ENCODE measurements at places on chromosomes 2 and 18. TPM values are rescaled to one million over a fixed set of nuclear protein-coding genes. Genes with fewer than 3 reads are reported as not detected.

DNA sequence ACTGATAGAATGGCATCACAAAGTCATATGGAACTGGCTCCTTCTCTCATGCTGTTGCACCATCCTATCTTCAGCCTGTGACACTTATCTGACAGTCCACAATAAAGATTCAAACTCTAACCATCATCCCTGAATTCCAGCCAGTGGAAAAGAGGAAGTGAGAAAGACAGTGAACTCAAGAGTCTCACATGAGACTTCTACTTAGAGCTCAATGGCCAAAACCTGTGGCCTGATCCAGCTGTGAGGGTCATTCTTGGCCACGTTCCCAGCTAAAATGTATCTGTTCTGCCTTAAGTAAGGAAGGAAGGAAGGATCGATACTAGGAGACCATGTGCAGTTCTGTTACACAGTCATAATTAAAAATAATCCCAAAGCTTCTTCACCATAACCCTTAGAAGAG lies 73.6 kb downstream of the RND3 start:
- no peaks in the 10 kb centered on the region for H3K27me3 ChIP-seq
- DNase-seq: no peak
- no peaks in the 10 kb centered on the region for H3K4me1 ChIP-seq

DNA sequence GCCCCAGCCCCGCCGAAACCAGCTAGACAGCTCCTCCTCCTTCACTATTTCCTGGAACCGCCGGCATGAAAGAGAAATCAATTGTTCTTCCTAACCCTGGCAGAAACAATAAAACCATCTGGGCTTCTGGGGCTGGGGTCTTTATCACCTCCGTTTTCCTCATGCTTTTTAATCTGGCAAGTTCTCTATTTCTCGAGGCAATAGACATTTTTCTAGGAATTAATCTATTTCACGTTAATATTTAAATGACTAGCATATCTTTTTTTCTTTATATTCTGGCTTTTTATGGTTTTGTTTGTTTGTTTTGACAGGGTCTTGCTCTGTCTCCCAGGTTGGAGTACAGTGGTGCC lies 1.4 kb upstream of the KIF1A start:
- peaks cover 2% of the 10 kb centered on the region for H3K4me1 ChIP-seq
- no peak overlapping the region for H3K4me3 ChIP-seq
- H3K27ac ChIP-seq: no peak overlapping the region

- H3K27me3 ChIP-seq: no peaks in the 10 kb centered on the region
- no peak overlapping the region for H3K27ac ChIP-seq
- H3K36me3 ChIP-seq: no peaks in the 10 kb centered on the region
- DNase-seq: no peak
These were observed 89.7 kb downstream of the ICOS start for GRCh38 chr2:204026294-204026693.

DNA sequence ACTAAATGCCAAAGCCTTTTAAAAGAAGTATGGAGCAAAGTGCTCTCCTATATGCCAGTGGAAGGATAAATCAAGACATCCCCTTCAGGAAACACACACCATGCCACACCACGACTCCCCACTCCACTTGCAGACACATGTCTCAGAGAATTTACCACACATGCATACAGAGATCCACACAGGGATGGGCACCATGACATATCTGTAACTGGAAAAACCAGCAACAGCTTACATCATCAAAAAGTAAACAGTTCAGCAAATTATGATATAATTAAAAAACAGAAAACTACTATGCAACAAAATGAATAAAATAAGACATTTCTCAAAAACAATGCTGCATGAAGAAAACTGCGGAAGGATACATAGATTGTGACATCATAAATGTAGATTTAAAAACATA lies 29.6 kb downstream of the RBMS1 start:
- no peak overlapping the region for H3K4me3 ChIP-seq
- no peaks in the 10 kb centered on the region for H3K27me3 ChIP-seq
- peaks cover 15% of the 10 kb centered on the region for H3K4me1 ChIP-seq

DNA sequence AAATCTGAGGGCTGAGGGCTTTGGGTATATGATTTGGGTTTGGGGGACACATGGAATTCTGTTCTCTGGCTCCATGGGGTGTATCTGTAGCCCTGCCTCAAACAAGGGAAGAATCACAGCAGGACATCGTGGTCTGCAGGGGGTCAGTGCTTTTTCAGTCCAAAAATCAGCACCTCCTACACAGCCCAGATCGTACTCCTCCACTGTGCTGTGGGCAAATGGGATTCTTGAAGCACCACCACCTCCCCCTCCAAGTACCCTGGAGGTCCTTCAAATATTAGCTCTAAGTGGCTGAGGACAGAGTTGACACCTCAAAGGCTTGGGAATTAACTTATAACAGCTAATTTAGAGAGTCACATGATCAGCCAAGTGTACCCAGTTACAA lies 41.5 kb downstream of the EPHA4 start:
- H3K4me3 ChIP-seq: no peak overlapping the region
- H3K27me3 ChIP-seq: no peaks in the 10 kb centered on the region
- H3K36me3 ChIP-seq: no peaks in the 10 kb centered on the region
- H3K27ac ChIP-seq: peak overlapping the region; percentile 81

GRCh38 chr2:4653991-4654390 lies 950.6 kb downstream of the DCDC2C start:
- H3K4me3 ChIP-seq: no peak overlapping the region
- no peaks in the 10 kb centered on the region for H3K36me3 ChIP-seq
- no peaks in the 10 kb centered on the region for H3K27me3 ChIP-seq
- H3K27ac ChIP-seq: no peak overlapping the region

- peaks cover 4% of the 10 kb centered on the region for H3K27me3 ChIP-seq
- H3K4me3 ChIP-seq: no peak overlapping the region
- no peaks in the 10 kb centered on the region for H3K36me3 ChIP-seq
- no peak overlapping the region for H3K27ac ChIP-seq
These were observed 30.0 kb downstream of the TBC1D8 start for GRCh38 chr2:101121174-101121573.

Gene CASP10
- 29.1 TPM for total RNA-seq

Gene YWHAQ
- total RNA-seq: 141 TPM
